ENCODE measurements at places on chromosomes 1 and 21. TPM values are rescaled to one million over a fixed set of nuclear protein-coding genes. Genes with fewer than 3 reads are reported as not detected.
A peak's percentile ranks its signal among the peaks of the same experiment; 100 is the strongest.

FOXO6 gene
- 11.7 TPM for total RNA-seq

DNA sequence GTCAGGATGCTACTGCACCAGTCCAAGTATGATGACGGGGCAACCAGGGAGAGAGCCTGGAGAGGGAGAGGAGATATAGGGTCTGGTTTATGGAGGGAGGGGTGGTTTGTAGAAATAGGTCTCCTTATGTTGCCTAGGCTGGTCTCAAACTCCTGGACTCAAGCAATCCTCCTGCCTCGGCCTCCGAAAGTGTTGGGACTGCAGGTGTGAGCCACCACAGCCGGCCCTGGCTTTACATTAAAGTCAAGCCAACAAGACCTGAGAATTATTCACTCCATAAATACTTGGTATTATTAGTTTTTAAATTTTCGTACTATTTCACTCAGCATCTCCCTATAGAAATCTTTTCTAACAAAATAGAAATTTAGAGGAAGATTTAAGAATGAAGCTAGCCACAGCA is 86.8 kb downstream of the MATN1 start:
- no peak for DNase-seq

DNA sequence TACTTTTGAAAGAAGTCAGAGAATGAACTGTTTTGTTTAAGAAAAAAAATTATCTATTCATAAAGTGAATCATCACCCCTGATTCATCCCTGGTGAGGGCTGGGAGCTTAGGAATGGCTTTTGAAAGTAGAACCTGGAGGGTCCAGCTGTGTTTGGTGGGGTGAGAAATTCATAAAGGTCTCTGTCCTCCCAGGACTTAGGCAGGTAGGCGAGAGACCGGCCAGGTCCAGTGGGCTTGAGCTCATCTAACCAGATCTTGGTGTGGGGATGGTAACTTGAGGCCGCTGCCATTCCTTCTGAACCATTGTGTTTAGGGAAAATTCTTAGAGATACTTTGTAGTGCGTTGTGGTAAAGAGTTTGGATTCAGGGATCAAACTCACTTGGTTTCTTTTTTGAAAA is 156.8 kb upstream of the TNR start:
- no peak for DNase-seq

DNA sequence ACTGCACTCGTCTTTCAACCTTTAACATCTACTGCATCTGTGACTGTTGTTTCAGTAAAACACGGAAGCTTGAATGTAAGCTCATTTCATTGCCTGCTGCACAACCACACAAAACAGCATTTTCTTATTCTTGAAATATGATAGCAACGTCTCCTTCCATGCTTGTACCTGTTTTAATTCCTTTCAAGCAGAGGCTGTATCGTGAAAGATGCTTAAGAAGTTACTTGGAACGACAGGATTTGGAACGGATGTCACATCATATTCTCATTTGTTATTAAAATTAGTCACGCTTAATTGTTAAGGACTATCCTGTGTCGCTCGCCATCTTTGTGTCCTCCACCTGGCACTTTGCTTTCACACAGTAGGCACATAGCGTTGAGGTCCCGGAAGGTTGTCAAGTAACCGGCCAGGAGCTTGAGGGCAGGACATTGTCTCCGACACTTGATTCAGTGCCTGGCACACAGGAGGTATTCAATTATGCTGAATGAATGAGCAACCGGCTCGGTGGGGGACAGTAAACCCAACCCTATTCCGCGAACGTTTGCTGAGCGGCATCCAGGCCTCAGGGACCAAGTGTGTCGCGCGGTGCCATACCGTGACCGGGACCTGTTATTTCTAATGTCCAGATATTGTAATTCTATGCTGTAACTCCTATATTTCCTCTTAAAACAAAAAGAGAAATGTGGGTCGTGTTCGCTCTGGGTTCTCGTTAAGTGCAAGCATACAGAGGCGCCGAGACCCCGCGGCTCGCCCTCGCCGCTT is 499 bp upstream of the SH3GLB1 start:
- no peak for DNase-seq

GRCh38 chr1:59107916-59108315 is 189.0 kb upstream of the FGGY start:
- DNase-seq: peak; percentile 29

DNA sequence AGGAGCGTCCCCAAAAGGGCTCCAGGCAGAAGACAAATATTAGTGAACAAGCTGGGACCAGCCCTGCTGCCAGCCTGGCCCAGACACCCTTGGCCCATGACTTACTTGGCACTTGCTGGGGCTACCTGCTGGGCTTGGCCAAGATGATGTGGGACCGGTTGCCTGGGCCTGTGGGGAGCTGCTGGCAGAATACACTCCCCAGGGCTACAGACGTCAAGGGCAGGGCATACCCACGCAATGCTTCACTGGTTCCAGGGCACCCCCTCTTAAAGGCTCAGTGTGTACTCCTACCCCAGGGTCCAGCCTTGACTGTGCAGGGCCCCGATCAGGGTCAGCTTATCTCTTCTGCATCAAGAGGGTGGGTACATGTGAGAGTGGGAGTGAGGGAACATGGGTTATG is 106.5 kb upstream of the SLC2A1 start:
- no peak for DNase-seq

Data from glutamatergic neuron (in vitro differentiated cells).